ENCODE measurements at places on chromosomes 5 and 9.

- no peak for DNase-seq
Measured at GRCh38 chr5:145407300-145408047, 427.7 kb downstream of the PRELID2 start.

DNA sequence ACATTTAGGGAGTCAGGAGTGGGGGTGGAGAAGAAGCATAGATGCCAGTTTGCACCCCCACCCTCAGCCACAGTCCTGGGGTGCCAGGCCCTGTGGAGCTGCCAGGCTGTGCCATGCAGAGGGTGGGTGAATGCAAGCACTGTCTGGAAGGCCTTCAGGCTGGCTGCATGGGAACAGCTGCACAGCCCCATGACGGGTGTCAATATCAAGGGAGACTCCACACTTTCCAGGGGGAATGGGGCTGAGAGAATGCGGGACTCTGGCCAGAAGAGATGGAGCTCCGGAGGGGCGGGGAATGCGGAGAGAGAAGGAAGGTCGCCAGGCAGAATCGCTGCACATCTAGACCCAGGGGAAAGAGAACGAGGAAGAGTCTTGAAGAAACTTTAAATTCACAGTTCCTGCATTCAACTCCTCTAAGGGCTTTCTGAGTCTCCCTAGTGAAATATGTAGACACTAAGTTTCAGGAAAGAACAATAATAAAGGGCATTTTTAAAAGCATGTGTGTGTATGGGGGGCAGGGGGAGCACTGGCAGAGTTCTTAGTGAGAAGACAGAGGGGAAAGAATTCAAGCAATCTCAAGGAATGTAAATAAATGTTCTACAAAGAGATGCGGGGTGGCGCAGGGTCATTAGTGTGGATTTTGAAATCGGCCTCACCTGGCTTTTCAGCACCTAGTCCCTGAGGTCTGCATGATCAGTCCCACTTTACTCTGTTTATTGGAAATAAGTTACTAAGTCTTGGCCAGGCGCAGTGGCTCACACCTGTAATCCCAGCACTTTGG is 59.1 kb downstream of the BOD1 start:
- no peak for DNase-seq

DNA sequence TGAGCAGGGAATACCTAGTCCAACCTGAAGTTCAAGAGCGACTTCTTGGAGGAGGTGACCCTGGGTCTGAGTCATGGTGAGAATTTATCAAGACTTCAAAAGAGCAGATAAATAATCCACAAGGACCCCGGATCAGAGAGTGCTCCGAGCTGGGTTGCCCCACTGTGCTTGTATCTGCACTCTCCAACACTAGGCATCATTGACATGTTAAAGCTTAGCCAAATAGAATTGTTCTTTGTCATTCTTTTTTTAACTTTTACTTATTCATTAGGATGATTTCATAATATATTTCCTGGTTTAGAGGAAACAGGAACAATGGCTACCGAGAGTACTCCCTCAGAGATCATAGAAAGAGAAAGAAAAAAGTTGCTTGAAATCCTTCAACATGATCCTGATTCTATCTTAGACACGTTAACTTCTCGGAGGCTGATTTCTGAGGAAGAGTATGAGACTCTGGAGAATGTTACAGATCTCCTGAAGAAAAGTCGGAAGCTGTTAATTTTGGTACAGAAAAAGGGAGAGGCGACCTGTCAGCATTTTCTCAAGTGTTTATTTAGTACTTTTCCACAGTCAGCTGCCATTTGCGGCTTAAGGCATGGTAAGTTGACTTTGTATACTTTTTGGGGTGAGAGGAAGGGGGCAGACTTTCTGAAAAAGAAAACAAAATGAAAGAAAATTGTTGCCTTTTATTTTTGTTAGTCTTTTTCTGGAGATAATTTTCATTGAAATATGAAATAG is at the start of gene CARD6:
TSS of gene CARD6 (plus strand) at position 300 of the 738 bp plus-strand sequence. CDS start at position 316, 16 bp downstream.
- no peak for DNase-seq

- DNase-seq = no peak
Measured at GRCh38 chr5:129652349-129653056, 95.4 kb upstream of the MINAR2 start.

DNA sequence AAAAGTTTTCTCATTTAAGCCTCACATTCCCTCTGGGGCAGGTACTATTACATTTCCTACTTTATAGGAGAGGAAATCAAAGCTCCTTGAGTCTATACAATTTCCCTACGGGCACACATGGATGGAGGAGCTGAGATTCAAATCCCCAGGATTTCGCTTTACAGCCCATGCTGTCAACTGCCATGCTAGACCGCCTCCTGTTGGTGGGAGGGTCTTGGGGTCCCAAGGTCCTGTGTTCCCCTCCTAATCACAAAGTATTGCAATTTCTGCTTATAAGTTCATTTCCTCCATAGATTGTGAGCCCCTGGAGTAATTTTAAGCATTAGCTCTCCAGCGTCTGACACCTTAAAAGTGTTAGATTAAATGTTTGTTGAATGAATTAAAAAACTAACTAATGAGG is 95.9 kb upstream of the SMARCA2 start:
- no peak for DNase-seq

- DNase-seq = no peak
Measured at GRCh38 chr5:112878760-112879159, 17.7 kb downstream of the SRP19 start.

DNA sequence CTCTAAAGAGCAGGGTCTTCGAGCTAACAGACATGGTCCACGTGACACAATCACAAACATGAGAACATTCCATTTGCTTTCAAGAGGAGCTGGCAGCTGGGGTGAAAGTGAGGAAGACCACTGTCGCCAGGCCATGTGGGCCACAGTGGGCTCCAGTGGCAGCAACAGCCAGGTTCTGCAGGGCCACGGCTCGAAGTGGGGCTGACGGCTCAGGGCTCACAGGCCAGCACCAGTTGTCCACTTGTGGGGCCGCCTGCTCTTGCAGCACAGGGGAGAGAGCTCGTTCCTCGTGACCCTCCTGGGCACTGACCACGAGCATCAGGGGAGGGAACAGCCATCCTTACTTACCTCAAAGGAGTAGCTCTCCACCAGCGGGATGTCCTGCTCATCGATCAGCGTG is 2.0 kb downstream of the ZMYND19 start:
- DNase-seq = no peak

DNA sequence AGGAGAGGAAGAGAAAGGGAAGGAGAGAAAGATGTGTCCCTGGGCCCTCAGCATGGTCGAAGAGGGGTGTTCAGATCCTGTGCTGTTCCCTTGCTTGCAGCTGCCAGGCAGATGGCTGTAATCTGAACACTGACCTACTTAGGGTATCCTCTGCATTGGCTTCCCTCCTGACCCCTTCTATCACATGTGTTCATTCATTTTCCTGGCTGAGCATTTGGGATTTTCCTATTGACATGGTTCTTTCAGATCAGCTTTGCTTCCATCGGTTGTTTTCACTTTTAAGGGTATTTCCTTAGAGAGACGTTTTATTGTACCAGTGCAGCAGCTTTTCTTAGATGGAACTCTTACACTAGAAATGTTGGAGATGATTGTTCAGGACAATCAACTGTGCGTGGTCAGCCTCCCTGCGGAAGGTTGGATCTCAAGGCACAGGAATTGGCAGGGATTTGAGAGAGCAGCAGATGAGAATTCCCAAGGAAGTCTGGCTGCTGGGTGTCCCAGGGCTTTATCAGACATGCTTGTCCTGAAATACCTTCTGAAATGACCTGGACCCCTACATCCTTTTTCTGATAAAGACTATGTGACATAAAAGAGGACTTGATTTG is 26.0 kb downstream of the ACTBL2 start:
- no peak for DNase-seq

DNA sequence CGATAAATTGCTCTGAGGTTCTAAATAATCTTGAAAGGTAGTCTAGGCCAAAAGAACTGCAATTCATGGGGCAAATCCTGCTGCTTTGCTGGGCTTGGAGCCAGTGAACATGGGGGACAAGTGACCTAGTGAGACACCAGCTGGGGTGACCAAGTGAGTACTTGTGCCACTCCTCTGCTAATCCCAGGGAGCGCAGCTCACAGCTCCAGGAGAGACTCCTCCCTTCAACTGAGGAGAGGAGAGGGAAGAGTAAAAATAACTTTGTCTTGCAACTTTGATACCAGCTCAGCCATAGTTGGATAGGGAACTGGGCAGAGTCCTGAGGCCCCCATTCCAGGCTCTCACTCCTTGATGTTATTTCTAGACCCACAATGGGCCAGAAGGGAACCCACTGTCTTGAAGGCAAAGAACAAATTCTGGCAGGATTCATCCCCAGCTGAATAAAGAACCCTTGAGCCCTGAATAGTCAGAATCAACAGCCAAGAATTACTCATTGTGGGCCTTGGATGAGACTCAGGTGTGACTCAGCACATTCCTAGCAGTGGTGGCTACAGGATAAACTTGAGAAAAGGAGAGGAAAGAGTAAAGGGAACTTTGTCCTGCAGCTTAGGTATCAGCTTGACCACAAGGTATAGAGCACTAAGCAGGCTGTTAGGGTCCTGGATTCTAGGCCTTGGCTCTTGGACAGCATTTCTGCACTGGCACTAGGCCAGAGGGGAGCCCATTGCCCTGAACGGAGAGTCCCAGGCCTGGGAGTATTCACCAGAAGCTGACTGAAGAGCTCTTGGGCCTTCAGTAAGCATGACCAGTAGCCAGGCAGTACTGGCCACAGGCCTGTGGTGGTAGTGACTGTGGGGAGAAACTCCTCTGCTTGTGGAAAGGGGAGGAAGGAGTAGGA is 288.3 kb upstream of the CDH18 start:
- no peak for DNase-seq

GRCh38 chr5:42759456-42759855 is 2.8 kb downstream of the CCDC152 start:
- no peak for DNase-seq

DNA sequence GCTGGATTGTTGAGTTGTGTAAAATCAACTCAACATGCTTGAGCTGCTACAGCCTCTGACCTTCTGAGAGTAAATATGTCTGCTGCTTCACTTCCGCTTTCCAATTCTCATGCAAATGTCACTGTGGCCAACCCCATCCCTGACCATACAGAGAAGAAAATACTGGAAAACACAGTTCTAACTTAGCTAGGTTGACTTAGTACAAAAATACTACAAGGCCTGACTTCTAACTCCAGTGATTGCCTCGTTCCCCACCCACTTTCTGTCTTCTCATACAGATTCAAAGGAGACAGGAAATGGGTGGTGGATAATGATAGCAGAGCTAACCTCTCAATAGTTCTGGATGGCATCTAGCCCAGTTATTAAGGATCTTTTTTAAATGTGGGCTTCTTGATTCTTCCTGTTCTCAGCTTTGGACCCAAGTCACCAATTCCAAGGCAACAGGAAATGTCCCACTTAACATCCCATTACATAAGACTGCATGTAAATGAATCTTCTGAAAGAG is 226.6 kb upstream of the SLC24A2 start:
- no peak for DNase-seq

GRCh38 chr5:139926797-139927503 is 116.1 kb downstream of the NRG2 start:
- DNase-seq = no peak

GRCh38 chr5:61273279-61273975 is 58.6 kb upstream of the ZSWIM6 start:
- no peak for DNase-seq

- peak; percentile 30 for DNase-seq
Measured at GRCh38 chr5:151612689-151613427, 21.7 kb upstream of the FAT2 start.

- no peak for DNase-seq
Measured at GRCh38 chr5:169166078-169166477, 134.9 kb downstream of the SLIT3 start.

GRCh38 chr5:113713051-113713450 is 199.6 kb downstream of the YTHDC2 start:
- no peak for DNase-seq

DNA sequence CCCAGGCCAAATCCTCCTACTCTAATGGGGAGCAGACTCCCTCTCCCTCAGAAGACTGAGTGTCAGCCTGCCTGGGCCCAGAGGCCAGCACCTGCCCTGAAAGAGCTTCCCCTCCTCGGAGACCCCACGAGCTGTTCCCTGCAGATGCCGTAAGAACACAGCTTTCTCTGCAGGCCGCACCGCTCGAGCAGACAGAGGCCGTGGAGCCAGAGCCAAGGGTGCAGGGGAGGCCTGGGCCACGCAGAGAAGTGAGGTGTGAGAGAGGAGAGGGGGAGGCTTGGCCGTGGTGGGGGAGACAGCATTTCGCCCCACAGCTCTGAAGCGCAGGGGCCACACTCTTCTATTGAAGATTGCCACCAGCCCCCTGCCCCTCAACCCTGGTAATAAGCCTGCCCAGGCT is 62.8 kb upstream of the GARNL3 start:
- no peak for DNase-seq

DNA sequence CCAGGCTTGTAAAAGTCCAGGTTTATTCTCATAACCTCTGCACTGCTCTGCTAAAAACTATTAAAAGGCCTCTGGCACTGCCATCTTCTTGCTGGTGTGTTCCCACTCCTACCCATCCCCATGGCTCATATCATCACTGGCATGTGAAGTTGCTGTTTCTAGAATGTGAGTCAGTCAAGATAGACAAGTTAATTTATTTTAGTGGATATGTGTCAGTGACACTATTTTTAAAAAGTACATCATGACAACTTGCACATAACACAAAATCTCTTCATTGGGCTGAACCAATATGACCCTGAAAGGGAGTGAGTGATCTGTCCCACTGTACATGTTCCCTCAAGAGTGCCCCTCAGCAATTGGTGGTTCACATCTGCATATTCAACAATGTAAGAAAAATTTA is 299.7 kb downstream of the NFIB start:
- DNase-seq = no peak

- no peak for DNase-seq
Measured at GRCh38 chr5:150318613-150319483, 16.1 kb upstream of the ARSI start.

- DNase-seq = no peak
Measured at GRCh38 chr9:100619194-100619593, 41.3 kb downstream of the CAVIN4 start.

GRCh38 chr9:101485924-101486692 is 47.5 kb upstream of the RNF20 start:
- no peak for DNase-seq

GRCh38 chr5:14726066-14726838 is 61.7 kb downstream of the OTULIN start:
- DNase-seq = no peak

DNA sequence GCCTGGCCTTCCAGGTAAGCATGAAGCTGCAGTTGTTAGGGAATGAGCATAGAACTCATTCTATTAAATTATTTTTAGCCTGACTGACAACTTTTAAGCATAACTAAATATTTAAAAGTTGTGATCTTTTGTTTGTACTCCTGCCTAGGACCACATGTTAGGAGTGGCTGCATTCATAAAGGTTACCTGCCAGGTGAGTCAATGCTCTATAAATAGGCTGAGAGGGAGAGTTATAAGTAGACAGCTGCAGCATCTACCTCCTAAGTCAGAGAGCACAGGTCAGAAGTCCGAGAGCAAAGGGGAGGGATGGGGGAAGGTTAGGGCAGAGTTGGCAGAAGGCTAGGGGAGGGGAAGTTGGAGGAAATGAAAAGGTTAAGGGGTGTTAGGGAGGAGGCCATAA is 292.4 kb upstream of the TLE4 start:
- no peak for DNase-seq

GRCh38 chr5:133415906-133416305 is 196.4 kb downstream of the FSTL4 start:
- no peak for DNase-seq
